ENCODE measurements at places on chromosomes 11 and 22.

DNA sequence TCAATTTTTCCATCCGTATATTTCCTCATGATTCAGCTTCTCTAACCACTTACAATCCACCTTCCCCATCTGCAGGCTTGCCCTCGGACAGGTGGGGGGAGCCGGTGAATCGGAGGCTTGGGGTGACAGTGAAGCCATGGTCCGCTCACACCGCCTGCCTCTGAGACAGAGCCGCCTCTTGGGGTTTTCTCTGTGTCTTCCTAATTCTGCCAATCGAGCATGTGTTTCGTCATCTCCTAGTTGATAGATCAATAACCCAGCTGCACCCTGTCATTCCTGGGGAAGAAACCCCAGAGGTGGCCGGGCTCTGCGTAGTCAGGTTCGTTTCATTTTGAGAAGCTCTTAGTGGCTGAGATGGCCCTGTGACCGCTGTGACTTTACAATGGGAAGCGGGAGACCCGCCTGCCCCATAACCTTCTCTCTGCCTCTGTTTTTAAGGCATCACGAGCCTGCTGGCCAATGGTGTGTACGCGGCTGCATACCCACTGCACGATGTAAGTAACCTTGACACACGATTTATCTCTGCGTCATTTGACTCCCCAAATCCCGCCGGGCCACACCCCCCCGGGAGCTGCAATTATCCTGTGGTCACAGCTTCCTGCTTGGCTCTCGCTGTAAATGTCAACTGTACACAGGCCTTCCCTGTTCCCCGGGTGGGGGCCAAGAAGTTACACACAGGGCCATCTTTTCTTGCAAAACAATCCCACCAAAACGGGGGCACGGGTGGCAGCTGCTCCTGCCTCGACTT, 33.3 kb downstream of the ANO1 start:
- no peak for DNase-seq

- no peak for DNase-seq
Measured at GRCh38 chr22:42062506-42063170, 8.0 kb downstream of the NAGA start.

DNA sequence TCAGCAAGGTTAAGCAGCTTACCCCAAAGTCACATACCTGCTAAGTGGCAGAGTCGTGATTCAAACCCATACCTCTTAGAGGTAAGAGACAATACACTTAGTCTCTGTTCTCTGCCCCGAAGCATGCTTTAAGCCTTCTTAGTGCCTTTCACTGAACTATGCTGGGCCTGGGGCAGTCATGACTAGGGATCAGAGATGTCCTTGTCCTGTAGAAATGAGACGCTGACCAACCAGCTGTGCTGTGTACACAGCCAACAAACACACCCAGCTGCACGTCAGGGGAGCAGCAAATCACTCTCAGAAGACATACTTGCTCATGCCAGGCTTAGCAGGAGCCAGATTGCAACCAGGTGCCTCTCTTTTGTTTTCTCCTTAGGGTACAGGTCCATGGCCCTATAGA, 255.7 kb downstream of the BUD13 start:
- no peak for DNase-seq

GRCh38 chr22:38315823-38316363, 1.3 kb downstream of the CSNK1E start:
- no peak for DNase-seq

- DNase-seq, result no peak
Measured at GRCh38 chr11:16917941-16918340, 96.3 kb downstream of the PLEKHA7 start.
